ENCODE measurements at places on chromosomes 2 and 18.

GRCh38 chr2:64225491-64225890, 81.3 kb upstream of the PELI1 start:
- DNase-seq = no peak

- DNase-seq = peak; percentile 47
Observed at GRCh38 chr2:212842544-212843185, 304.1 kb upstream of the ERBB4 start.

GRCh38 chr18:55189972-55190371, 230.7 kb upstream of the CCDC68 start:
- DNase-seq = no peak

GRCh38 chr18:3985664-3986063, 469.4 kb downstream of the DLGAP1 start:
- no peak for DNase-seq

- DNase-seq = no peak
Observed at GRCh38 chr2:189297446-189297845, 117.9 kb upstream of the COL5A2 start.

DNA sequence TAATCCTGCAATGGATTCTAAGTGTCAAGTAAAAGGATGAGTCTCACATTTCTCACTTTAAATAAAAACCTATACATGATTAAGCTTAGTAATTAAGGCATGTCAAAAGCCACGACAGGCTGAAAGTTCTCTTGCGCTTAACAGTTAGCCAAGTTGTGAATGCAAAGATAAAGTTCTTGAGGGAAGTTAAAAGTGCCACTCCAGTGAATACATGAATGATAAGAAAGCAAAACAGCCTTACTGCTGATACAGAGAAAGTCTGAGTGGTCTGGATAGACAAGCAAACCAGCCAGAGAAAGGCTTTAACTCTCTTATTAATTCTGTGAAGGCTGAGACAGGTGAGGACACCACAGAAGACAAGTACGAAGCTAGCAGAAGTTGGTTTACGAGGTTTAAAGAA, 12.7 kb downstream of the THOC1 start:
- DNase-seq = no peak

DNA sequence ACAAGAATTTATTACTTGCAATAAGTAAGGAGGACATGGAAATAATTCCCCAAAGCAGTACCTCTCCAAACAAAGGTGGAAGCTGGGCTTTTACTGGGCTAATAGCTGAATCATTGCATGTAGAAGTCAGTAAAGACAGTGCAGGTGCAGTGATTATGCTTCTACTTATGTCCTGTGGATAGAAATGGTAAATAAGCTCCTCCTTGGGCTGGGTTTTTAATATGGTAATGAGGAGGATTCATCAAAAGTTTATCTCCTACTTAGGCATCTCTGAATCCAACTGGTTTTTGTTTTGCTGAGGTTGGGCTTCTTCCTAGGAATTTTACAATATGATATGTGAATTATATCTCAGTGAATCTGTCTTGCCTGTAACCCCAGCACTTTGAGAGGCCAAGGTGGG, 297.4 kb upstream of the MC4R start:
- no peak for DNase-seq

DNA sequence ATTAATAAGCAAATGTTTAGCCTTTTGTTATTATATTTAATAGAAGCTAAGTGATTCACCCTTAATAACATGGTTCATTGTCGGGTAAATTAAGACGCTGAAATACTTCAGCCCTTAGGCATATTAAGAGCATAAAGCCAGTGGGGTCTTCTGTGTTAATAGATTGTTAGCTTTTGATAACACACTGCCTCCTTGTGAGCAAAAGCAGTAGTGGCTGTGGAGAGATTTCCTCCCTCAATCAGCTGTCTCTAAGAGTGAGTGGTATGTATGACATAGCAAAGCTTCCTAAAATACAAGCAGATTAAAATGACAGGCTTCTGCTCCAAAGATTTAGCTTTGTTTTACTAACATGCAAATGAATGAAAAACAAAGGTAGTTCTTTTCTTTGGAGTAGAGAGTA, 143.7 kb upstream of the SYT4 start:
- DNase-seq = no peak

GRCh38 chr18:42112657-42113420, 157.8 kb downstream of the PIK3C3 start:
- no peak for DNase-seq

- peak; percentile 99 for DNase-seq
Observed at GRCh38 chr2:27798948-27799645, 27.6 kb downstream of the MRPL33 start.

DNA sequence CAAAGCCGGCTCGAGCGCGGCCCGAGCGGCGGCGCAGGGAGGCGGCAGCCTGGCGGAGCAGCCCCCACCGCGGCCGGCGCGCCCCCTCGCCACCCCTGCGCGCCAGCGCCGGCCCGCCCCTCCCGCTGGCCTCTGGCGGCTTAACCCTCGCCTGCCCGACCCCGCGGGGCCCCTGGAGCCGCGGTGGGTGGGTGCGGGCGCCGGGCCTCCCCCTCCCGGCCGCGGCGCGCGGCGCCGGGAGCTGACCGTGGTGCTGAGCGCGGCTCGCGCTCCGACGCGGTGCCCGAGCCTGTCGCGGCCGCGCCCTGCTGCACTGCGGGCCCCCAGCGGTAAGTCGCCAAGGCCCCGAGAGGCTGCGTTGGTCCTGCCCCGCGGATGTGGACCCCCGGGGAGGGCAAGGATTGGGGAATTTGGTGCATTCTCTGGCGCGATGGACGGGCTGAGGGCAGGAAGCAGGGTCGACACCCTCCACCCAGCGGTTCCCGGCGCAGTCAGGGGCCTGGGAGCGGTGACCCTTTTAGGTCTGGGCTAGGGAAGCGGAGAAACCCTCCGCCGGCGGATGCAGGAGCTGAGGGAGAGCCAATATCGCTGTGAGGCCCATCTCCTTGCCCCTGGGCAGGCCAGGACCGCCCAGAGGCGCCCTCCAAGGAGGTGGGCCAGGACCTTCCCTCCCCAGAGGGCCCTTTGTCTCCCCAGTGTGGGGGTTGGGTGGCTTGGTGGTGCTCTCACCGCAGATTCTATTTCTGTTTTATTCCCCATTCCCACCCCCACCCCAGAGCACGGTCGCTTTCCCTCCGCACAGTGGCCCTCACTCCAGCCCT, 923 bp downstream of the AMER3 start:
- DNase-seq = no peak

GRCh38 chr18:26002375-26002910, 88.0 kb downstream of the SS18 start:
- no peak for DNase-seq

DNA sequence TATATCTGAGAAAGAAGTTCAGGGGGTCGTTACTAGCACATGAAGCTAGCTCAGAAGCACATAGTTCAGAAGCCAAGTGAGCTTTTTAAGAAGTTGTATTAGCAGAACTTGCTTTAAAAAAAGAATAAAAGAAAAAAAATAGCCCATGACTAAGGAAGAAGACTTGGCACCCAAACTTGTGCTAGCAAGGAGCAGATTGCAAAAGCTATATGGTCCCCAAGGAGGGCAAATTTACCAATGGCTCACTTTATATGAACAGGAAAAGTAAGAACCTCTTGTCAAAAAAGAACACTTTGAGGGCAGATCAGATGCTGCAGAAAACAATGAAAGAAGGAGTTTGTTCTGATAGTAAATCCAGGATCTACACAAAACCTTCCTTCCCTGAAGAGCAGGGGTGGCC, 486.5 kb upstream of the ACVR2A start:
- no peak for DNase-seq

DNA sequence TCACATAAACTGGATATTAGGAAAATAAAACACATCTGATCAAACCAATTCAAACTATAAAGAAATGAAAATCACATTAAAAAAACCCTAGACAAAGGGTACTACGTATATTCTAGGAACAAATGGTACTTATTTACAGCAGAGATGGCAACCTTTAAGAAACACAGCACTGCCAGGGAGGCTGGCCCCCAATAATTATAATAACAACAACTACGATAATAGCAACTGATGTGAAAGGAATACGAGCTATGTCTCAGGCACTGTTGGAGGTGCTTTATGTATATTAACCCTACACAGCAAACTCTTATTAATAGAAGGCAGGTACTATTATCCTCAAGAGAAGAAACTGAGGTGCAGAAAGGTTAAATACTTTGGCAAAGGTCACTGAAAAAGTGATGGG, 193.9 kb downstream of the NBAS start:
- no peak for DNase-seq

GRCh38 chr2:168426861-168427260, 29.2 kb upstream of the CERS6 start:
- DNase-seq = no peak

DNA sequence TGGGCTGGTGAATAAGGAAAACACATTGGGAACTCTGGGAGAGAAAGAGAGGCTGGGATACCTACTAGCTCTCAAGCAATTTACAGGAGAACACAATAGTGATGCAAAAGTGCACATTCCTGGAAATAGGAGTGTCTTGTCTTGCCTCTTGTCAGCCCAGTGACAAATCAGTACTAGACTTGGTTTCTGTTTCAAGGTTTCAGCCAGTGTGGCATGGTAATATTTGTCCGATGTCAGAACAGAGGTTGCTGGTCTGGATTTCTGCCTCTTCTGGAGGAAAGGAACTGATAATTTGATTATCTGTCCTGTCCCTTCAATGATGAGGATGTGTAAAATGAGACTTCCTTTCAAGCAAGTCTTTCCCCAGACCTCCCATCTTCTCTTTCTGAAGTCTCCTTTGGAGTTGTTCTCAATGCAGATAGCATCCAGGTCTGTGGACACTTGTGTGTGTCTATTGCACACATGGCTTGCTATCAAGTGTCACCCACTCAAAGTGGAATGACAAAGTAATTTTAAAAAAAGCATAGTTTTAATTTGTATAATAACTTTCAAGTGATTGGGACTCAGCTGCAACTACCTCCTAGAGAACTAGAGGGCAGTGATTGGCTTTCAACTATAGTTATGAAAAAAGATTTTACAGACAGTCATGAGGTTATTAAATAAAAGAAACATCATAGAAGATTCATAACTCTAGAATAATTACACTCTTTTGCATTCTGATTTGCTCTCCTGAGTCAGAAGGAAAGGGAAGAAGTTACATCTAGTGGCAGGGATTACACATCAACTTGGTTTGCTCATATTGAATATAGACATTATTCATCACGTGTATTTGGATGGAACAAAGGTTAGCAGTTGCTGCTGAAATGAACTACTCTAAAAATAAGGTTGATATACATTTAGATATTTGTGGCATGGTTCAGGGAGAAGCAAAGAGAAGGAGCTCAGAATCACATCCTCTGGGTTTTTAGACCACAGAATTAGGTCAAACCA, 4.5 kb downstream of the GPR39 start:
- no peak for DNase-seq

- no peak for DNase-seq
Observed at GRCh38 chr18:35634323-35634722, 52.8 kb downstream of the GALNT1 start.

GRCh38 chr2:43149482-43150107, 76.8 kb downstream of the ZFP36L2 start:
- DNase-seq = no peak

DNA sequence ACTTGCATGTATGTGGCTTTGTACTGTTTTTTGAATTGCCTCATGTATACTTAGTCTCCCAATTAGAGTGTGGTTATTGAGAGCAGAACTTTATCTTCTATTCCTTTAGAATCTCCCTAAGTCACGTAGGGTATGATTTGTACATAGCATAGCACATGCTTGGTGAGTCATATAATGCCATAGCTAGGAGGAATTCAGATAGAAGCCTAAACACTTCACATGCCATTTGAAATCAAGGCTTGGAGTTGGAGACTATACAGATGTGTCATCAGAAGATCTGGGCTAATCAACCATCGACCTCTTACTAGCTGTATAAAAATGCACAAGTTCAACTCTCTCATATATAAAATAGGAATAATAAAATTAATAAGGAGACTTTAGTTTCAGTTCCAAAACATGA, 222.6 kb upstream of the ST6GAL2 start:
- peak; percentile 78 for DNase-seq

GRCh38 chr2:202135091-202135874, 62.2 kb downstream of the KIAA2012 start:
- peak; percentile 96 for DNase-seq

DNA sequence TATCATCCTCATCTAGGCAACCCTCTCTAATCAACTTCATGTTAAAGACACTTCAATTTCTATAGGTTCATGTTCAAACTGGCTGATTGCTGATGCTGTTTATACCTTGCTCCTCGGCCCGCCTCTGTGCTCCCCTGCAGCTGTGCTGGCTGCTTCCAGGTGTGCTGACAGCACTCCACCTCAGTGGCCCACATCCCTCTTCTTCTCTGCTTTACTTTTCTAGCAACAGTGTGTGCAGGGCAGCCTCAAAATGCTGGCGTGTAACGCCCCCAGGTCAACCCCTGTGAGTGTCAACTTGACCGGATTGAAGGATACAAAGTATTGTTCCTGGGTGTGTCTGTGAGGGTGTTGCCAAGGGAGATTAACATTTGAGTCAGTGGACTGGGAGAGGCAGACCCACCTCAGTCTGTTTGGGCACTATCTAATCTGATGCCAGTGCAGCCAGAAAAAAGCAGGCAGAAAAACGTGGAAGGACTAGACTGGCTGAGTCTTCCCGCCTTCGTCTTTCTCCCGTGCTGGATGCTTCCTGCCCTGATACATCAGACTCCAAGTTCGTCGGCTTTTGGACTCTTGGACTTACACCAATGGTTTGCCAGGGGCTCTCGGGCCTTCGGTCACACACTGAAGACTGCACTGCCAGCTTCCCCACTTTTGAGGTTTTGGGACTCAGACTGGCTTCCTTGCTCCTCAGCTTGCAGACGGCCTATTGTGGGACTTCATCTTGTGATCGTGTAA, 94.7 kb downstream of the COL6A3 start:
- no peak for DNase-seq

GRCh38 chr2:56892382-56892781, 708.6 kb downstream of the CCDC85A start:
- DNase-seq = no peak

GRCh38 chr18:5582076-5582475, 38.3 kb upstream of the EPB41L3 start:
- DNase-seq = no peak

DNA sequence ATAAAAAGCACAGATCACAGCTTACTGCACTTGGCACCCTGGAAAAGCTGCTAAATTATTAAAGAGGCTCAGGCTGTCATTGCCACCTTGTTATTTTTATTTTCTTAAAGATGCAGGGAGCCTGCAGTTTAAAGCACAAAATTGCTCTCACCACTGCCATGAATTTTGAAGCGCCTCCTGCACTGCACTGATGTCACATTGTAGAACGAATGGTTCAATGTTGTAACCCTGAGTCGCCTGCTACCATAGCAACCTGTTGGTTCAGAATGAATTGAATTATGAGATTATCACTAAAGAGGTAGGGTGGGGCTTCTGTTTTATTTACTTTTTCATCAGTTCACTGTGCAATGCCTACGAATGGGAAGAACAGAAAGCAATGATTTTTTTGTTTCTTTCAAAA, 16.5 kb downstream of the SCG2 start:
- DNase-seq = no peak

Measured in amniotic stem cell (primary cell).